ENCODE measurements at places on chromosomes 1 and 21.
A peak's percentile ranks its signal among the peaks of the same experiment; 100 is the strongest.

DNA sequence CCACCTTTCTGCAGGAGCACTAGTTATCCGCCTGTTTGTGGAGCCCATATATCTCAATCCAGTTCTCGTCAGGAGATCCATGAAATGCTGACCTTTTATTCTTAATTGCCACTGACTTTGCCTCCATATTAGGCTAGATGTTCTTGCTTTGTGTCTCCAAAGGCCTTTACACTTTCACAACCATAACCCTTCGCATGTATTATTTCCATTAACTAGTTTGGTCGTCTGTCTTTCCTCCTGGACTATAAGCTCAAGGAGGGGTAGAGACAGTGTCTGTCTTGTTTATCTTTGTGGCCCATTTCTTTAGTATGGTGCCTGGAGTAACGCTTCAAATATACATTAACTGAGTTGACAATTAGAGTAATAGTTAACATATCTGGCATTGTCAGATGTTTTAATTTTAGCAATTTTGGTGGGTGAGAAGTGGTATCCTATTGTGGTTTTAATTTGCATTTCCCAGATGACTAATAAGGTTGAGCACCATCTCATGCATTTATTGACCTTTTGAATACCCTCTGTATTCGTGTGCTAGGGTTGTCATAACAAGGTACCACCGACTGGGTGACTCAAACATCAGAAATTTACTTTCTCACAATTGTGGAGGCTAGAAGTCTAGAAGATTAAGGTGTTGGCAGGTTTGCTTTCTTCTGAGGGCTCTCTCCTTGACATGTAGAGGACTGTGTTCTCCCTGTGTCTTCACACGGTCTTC is 21.7 kb upstream of the IL12RB2 start:
- DNase-seq: no peak

GRCh38 chr1:47187926-47188250 is 1.9 kb downstream of the PDZK1IP1 start:
- DNase-seq: no peak

GRCh38 chr1:26031196-26031595 is 9.6 kb downstream of the EXTL1 start:
- no peak for DNase-seq

GRCh38 chr1:222087221-222087920 is 345.5 kb upstream of the DUSP10 start:
- DNase-seq: no peak

GRCh38 chr1:226652613-226653012 is 86.5 kb downstream of the ITPKB start:
- DNase-seq: no peak

- DNase-seq: no peak
Measured at GRCh38 chr21:21199342-21200102, 201.3 kb downstream of the NCAM2 start.

- no peak for DNase-seq
Measured at GRCh38 chr1:11654939-11655808, 497 bp downstream of the FBXO44 start.

GRCh38 chr1:204363335-204364114 is 3.8 kb upstream of the PLEKHA6 start:
- DNase-seq: no peak

- no peak for DNase-seq
Measured at GRCh38 chr1:229874136-229874535, 192.9 kb upstream of the GALNT2 start.

DNA sequence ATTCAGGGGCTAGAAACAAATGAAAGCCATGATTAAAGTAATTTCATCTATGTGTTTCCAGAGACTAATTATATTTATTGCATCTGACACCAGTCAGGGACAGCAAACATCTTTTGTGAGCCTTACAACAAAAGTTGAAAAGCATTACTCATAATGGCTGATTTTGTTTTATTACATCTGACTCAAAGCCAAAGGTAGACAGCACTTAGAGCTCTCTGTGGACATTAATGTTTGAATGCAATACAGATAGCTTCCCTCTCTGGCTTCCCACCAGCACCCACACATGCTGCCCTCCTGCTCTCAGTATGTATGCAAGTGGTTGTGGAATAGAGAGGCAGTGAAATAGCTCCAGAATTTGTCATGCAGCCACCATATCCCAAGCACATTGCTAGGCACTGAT is 198.7 kb downstream of the SETD4 start:
- no peak for DNase-seq

- DNase-seq: no peak
Measured at GRCh38 chr1:39154553-39155421, 49.7 kb upstream of the MACF1 start.

- DNase-seq: no peak
Measured at GRCh38 chr21:34072145-34073031, 990 bp upstream of the MRPS6 start.

DNA sequence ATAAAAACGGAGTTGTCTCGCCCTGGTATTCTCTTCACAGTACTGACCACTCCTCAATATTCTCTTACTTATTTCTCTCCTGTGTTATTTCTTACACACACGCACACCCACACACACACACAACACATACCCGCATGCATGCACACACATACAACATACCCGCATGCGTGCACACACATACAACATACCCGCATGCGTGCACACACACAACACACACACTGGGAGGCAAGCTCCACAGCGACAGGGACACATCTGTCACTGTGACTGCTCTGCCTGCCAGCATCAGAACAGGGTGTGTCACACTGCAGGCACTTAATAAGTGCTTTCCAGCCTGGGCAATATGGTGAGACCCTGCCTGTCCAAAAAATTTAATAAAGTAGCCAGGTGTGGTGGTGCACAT is 20.8 kb upstream of the DDOST start:
- DNase-seq: no peak

GRCh38 chr21:44898851-44899767 is 21.6 kb downstream of the ITGB2 start:
- no peak for DNase-seq

GRCh38 chr1:114088392-114089299 is 65.0 kb downstream of the SYT6 start:
- DNase-seq: no peak

DNA sequence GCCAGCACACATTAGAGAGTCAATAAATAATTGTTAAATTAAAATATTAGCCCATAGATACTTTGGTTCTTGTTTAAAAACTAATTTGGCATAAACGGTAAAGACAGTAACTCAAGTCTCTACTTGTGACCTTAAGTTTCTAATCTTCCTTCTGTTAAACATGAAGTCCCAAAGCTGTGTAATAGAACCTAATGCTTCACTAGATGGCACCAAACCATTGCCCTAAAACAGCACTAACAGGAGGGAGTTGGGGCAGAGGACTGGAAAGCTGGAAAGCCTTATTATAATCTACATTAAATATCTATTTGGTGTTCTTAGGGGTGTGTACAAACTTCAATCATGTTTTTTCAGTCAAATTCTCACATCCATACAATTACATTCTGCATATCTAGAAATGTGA is 176.7 kb downstream of the OLFM3 start:
- DNase-seq: peak; percentile 61

DNA sequence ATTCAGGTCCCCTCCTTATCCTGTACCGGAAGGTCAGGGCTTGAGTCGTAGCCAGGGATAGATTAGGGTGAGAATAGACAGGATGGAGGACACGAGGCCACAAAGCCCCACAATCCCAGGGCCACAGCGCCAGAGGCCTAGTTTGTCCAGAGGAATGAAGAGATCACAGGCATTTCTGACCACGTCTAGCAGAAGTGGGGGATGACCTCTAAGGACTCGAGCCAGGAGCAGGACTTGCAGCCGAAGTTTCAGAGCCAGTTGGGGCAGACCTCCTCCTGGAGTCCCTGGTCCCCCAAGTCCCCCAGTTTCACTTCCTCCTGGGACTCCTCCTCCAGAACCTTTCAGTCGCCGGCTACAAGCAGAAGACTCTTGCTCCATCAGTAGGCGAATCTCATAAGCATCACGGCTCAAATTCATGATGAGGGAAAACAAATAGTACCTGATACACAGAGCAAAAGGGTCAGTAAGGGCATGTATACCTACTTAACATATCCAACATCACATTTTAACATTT is 2.3 kb upstream of the ITGA10 start:
- no peak for DNase-seq

DNA sequence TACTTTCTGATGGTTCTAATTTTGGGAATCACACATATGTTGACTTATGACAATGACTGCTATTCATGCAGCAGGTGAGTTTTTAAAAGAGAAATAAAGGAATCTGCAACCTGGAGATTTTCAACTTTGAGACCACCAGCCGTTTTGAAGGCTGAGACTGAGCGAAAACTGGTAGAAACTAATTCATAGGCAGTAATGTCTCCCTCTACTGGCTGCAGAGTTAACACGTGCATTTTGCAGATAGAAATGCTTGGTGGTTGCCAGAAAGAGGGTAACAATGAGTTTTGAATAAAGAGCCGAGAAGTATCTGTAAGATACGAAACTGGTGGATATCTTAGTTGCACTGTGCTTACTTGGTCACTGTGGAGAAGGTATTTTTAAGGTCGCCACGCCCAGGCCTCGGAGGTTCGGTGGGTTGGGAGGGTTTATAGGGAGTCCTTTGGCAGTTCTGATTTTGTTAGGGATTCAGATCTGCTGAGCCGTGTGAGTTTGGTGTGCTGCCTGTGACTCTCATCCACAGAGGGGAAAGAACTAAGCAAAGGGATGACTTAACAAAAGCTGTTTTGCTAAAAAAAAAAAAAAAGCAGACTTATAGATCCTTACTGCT is 83.0 kb downstream of the RYR2 start:
- no peak for DNase-seq

DNA sequence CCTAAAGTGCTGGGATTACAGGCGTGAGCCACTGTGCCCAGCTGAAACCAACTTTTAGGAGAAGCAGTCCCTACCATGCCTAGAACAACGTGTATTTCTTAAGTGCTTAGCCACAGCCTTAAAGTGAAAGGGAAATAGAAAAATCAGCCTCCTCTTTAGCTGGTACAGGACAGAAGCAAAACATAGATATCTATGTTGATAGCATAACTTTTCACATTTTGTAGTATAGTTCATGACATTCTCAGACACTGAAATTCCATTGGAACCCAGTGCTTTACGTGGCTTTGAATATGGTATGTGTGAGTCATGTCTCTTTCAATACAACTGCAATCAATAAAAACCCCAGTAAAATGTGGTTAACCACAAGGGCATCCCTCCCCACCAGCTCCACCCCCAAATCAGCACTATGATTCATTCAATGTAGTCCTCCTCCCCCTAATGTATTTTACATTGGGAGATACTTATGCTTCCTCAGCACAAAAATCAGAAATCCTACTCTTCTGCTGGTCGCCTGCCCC is 32.1 kb downstream of the TGFB2 start:
- DNase-seq: no peak

- DNase-seq: no peak
Measured at GRCh38 chr1:38502758-38503157, 356.8 kb downstream of the RRAGC start.

DNA sequence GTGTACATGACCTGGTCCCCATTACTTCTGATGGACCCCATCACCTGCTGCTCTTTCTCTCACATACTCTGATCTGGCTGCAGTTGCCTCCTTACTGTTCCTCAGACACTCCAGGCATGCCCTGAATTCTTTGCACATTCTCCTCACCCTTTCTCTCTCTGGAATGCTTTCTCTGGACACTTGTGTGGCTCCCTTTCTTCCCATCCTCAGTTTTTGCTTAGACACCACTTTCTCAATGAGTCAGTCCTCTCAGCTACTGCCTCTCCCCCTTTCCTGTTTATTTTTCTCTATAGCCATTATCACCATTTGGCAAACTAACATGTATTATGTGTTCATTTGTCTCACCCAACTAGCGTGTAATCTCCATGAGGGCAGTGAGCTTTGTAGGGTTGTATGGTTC is 28.1 kb downstream of the PLXNA2 start:
- no peak for DNase-seq

- DNase-seq: no peak
Measured at GRCh38 chr1:219010720-219011119, 163.0 kb upstream of the LYPLAL1 start.

DNA sequence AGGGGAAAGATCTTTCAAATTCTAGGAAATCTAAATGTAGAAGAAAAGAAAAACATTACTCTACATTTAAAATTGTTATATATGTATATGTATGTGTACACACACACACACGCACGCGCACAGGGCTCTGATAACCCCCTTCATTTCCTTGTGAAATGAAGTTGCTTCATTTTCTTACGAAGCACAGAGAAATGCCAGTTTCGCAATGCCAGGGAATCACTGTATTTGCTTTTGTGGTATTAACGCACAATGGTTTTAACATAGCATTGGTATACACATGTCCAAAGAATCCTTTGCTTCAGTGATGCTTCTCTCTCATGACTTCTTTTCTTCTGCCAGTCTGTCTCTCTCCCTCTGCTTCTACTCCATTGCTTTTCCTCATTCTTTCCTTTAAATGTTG is 8.4 kb upstream of the DDAH1 start:
- no peak for DNase-seq

- no peak for DNase-seq
Measured at GRCh38 chr21:41973861-41974751, 20.3 kb upstream of the C2CD2 start.

- peak; percentile 39 for DNase-seq
Measured at GRCh38 chr21:44583089-44583799, 2.8 kb upstream of the KRTAP10-5 start.

DNA sequence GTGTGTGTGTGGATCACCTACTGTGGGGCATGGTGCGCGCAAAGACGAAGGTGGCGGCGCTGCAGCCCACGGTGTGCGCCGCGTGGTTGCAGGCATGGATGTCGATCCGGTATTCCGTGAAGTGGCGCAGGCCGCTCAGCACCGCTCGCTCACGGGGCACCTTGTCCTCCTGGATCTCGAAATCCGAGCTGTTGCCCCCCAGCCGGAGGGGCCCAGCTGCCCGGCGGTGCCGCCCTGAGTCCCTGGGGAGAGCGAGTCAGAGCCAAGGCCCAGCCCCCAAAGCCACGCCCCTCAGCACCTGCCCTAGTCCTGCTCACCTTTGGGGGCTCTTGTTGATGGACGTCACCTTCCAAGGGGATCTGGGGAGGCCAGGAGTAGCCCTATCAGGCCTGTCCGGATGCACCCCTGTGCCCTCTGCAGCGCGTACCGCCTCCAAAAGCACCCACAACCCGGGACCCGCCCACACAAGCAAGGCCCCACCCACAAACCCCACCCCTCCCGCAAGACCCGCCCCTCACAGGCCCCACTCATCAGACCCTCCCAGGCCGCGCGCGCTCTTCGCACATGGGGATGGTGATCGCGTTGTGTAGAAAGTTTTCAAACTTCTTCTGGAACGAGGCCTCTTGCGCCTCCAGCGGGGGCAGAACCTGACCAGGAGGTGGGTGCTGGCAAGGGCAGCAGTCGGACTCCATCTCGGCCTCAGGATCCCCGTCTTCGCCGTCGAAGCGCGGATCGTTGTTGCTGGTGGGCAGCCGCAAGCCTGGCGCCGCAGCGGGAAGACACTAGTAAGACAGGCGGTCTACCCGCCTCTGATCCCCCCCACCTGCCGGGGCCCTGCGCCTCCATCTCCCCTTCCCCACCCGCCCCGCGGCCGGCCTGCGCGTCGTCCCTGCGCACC is 13.6 kb downstream of the INSRR start:
- no peak for DNase-seq

GRCh38 chr21:46472246-46472645 is 13.6 kb downstream of the DIP2A start:
- DNase-seq: no peak

GRCh38 chr1:214471458-214471857 is 79.9 kb downstream of the PTPN14 start:
- no peak for DNase-seq
